ENCODE measurements at places on chromosomes 5 and 9. TPM values are rescaled to one million over a fixed set of nuclear protein-coding genes. Genes with fewer than 3 reads are reported as not detected.

IFNB1 gene
- total RNA-seq: not detected

DNA sequence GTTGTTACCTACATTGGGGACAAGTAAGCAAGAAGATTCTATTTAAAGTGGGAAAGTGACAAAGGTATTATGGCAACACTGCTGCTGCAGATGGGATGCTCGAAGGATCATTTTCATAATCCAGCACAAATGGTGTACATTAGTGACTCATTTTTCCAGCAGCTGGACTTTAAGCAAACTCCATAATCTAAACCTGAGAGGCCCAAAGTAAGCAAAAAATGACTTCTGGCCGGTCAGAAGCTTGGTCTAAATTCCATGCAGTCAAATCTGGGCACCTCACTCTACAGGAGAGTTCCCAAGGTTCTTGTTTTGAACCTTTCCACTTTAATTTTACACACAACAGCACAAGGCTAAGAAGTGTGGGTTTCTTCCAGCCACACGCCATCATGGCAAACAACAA, 43.6 kb upstream of the TRAF1 start:
- H3K27me3 ChIP-seq: no peaks in the 10 kb centered on the region
- H3K4me3 ChIP-seq: no peak overlapping the region
- no peaks in the 10 kb centered on the region for H3K4me1 ChIP-seq
- no peak overlapping the region for H3K27ac ChIP-seq
- DNase-seq: no peak
- H3K36me3 ChIP-seq: no peaks in the 10 kb centered on the region

POLR3G gene
- total RNA-seq: 0.85 TPM

ELP1 gene
- total RNA-seq: 22.1 TPM

- H3K4me3 ChIP-seq: no peak overlapping the region
Observed at GRCh38 chr5:178605788-178606187, 15.6 kb upstream of the COL23A1 start.

DNA sequence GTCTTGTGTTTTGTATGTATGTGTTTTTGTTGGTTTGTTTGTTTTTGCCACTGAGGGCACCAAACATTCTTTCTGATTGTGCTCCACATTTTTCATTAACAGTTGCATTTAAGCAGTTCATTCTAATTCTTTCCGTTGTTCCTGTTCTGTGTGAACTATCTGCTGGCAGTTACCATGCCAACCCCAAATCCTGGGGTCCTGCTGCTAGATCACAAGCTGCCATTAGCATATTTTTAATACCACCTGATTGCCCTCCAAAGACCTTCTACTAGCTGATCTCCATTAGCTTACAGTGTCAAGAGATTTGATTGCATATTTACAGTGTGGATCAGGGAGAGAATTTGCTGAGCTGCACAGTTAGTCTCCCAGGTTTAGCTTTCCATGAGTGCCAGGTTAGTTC, 40.6 kb upstream of the STARD4 start:
- H3K4me1 ChIP-seq: no peaks in the 10 kb centered on the region
- H3K4me3 ChIP-seq: no peak overlapping the region
- no peak for DNase-seq
- no peaks in the 10 kb centered on the region for H3K27me3 ChIP-seq
- H3K27ac ChIP-seq: no peak overlapping the region

TRIM7 gene
- total RNA-seq: 4.1 TPM

Data from right atrium auricular region (tissue), 2 donors.